ENCODE measurements at places on chromosomes 7 and 10. TPM values are rescaled to one million over a fixed set of nuclear protein-coding genes. Genes with fewer than 3 reads are reported as not detected.

DNA sequence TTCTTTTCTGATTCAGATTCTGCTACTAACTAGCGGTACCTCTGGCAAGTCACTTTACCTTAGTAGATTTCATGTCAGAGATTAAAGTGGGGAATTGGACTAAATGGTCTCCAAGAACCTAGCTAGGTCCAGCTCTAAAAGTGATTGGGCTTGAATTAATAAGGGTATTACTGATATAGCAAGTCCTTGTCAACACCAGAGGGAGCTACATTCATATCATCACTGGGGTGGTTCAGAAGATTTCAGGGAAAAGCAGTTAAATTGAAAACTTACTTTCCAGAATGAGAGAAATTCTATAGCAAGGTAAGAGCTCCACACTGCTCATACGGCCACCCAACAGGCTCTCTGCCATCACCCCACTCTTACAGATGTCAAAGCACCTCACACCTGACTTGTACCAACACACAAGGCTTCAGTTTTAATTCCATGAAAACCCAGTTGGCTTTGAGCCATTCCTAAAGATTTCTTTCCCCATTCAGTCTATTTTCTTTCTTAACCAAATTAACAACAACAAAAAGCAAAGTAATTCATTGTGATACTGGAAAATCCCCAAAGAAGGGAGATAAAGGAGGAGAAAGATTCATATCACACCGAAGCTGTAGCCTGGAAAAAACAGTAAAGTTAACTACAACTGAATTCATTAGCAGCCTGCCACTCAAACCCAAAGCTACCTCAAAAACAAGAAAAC, 38.0 kb upstream of the SPOCK2 start:
- peak; percentile 65 for DNase-seq

The SYT15 gene
- under 0.01 TPM for total RNA-seq

DNA sequence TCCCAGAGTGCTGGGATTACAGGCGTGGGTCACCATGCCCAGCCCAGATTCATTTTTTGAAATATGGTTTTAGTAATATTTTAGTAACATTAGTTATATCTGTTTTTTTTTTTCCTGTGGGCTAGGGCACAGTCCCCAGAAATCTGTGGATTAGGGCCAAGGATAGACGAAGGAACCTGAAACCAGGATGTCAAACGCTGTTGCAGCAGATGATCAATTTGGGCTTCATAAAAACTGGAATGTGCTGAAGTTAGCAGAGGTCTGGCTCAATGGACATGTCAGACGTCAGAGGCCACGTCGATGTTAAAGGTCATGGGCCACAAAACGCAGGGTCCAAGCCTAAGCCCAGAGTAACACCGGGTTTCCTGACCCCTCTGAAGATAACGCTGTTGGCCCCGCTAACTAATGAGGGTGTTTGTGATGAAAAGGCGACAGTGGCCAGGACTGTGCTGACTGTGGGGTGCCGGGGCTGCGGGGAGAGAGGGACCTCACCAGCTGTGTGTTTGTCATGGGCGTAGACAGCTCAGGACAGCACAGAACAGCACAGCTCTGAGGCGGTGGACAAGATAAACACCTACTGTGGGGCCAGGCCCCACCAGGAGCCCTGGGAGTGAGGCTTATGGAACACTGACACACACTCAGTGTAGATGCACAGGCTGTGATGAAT, 23.8 kb upstream of the GTPBP4 start:
- DNase-seq = peak; percentile 85

The PSD gene
- 0.72 TPM for total RNA-seq

DNA sequence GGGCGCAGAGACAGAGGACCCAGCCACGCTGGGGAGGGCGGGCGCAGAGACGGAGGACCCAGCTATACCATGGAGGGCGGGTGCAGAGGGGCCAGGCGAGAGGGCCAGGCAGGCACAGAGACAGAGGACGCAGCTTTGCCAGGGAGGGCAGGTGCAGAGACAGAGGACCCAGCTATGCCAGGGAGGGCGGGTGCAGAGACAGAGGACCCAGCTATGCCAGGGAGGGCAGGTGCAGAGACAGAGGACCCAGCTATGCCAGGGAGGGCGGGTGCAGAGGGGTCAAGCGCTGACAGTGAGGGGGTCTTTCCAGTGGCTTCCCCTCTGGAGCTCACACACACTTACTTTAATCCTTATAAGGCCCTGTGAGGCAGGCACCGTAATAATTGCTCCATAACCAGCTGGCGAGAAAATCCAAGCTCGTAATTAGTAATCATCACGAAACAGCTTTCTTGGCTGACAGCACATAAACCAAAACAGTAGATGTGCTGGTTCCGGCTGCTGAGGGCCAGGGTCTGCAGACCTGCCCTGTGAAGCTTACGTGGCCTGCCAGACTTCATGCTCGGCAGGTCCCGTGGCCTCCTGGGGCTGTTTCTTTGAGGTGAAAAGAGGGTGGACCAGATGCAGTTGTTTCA, 137.2 kb downstream of the VIPR2 start:
- no peak for DNase-seq
